ENCODE measurements at places on chromosomes 6 and 20.

- peak; percentile 37 for DNase-seq
Observed at GRCh38 chr6:29948277-29948676, 5.9 kb downstream of the HLA-A start.

- DNase-seq: no peak
Observed at GRCh38 chr6:46035242-46035641, 19.6 kb upstream of the CLIC5 start.

GRCh38 chr20:49252556-49253350 lies 25.1 kb downstream of the ZNFX1 start:
- no peak for DNase-seq

DNA sequence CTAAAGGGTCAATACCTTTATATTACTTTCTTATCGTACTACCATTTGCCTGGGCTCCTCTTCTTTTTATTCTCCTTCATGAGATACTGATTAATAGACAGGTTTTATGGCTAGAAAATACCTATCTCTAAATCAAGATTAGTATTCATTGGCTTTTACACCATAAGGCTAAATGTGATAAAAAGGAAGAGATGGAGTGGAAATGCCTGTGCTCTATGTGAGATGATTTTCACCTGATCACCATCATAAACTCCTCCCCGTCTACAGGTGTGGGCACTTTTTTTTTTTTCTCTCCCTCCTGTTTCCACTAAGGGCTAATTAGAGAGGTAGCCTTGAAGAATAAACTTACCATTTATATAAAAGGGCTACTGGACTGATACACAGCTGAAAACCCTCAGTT lies at the start of gene GLYATL3:
Gene GLYATL3, plus strand, starts transcription at position 301 of the 400 bp plus-strand sequence. CDS start 12,068 bp downstream, outside the sequence.
- no peak for DNase-seq

DNA sequence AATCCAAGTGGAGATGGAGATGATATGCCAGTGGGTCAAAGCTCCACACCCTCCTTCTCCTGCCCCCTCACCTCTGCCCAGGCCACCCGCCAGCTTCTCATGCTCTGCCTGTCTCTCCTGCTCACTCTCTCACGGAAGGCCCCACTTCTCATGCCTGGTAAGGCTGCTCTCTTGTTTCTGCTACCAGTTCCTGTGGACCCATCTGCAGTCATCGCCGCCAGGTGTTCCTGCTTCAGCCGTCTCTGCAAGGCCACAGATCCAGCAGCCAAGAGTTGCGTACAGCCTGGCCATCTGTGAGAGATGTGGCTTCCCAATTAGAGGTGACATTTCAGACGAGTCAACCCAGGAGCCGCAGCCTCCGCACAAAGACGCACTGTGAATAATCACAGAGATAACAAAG lies 40.8 kb upstream of the NXT1 start:
- DNase-seq: no peak

DNA sequence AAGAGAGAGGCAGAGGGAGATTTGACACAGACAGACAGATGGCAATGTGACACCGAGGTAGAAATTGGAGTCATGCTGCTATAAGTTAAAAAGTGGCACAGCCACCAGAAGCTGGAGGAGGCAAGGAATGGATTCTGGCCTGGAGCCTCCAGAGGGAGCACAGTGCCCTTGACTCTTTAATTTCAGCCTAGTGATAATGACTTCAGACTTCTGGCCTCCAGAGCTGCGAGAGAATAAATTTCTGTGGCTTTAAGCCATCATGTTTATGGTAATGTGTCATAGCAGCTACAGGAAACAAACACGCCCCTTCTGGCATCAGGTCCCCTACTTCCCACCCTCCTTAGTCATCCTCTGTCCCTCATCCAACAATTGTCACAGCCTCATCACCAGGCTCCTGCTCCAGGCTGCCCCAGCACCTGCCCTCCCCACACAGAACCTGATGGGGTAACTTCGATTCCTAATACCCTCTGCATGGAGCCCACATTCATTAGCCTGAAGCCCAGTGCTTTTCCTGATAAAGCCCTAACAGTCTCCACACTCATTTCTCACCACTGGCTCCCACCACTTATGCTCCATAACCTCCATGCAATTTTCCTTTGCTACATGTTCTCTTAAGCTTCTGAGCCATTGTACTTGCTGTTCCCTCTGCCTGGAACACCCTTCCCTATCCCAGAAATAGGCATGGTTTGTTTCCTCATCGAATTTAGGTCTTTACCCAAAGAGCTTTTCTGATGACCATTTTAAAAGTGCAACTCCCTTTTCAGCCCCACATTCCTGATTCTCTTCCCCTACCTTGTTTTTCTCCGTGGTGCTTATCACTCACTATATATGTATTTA lies 69.7 kb upstream of the TOX2 start:
- DNase-seq: no peak

GRCh38 chr6:138227316-138227781 lies 9.1 kb upstream of the PBOV1 start:
- DNase-seq: no peak

GRCh38 chr6:43009124-43009523 lies 4.6 kb downstream of the MEA1 start:
- DNase-seq: peak; percentile 44

Data from CD4-positive, alpha-beta T cell treated with Interleukin-21 for 1 hour (primary cell).